GM19239 (cell line): ENCODE measurements at places on chromosomes 12 and 14.
A peak's percentile ranks its signal among the peaks of the same experiment; 100 is the strongest.

DNA sequence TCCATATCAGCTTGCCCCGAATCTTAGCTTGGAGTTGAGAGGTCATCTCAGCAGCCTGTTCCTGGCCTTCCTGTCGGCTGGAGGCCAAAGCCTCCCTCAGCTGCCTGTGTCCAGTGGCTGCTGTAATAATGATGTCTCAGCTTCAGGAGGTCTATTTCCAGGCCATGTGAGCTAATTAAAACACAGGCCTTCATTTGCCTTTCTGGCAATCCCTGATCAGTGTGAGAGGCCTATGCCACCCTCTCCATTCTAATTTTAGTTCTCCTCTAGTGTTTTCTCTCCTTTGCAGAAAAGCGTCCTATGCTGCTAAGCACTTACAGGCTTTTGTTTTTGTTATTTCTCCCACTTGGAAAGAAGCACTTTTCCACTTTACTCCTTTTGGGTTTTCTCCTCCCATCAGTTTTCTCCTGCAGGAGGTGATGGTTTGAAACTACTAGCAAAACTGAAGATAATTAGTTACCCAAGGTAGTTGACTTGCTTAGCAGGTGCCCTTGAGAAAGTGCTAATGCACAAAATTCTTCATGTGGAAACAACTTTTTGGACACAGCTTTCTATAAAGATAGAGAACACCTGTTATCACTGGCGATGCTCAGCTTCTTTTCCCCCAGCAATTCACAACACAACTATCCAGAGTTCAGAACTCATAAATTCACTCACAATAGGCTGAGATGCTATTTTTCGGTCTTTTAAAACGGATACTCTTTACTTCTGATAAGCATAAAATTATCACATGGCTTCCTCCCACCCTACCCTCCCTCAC is 255.3 kb upstream of the GARIN6 start:
- no peak for DNase-seq

DNA sequence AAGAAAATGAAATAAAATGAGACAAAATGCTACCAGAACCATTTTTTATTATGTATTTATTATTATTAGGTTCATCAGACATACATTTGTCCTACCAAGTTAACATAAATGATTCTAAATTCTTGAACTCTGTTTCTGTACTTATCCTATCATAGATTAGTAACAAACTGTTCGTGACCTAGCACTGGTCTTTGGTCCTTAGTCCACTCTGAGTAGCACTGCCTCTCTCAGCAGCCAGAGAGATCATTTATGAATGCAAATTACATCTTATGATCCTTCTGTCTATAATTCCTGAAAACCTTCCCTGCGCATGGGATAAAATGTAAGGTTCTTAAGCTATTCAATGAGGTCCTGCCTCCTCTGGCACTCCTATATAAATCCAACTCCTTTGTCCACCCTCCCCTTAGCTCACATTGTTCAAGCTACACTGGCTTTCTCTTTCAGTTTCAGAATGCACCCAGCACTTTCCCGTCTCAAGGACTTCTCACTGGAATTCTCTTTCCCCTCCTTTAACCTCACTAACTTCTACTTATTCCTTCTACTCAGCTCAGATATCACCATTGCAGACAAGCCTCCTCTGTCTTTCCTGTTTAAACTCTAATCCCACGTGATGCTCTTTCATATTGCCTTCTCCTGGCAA is 17.1 kb downstream of the PDZRN4 start:
- no peak for DNase-seq

GRCh38 chr14:78519863-78520262 is 349.7 kb downstream of the NRXN3 start:
- DNase-seq: peak; percentile 3

DNA sequence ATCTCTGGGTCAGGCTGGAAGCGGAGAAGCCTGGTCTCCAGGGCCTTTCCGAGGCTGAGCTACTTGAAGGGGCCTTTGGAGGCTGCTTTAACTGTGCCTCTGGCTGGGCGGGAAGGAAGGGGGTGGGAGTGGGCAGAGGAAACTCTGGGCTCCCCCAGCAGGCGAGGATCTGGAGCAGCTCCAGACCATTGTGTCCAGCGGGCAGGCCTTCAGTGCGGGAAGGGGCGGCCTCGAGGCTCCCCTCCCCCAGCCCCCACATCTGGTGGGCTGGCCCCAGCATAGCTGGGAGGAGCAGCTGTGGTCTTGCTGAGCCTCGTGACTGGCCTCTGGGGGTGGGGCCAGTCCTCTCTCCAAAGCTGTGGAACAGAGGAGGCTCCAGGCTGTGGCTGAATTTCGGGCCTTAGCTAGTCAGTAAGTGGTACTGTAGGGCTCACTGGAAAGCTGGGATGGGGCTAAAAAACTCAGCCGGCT is 3.4 kb downstream of the TAMALIN start:
- no peak for DNase-seq

- no peak for DNase-seq
Measured at GRCh38 chr14:96055065-96055752, 16.0 kb downstream of the C14orf132 start.
